ENCODE measurements at places on chromosomes 16 and 17.

GRCh38 chr17:28216528-28216927 is 102.5 kb upstream of the TMEM97 start:
- peak; percentile 16 for DNase-seq

DNA sequence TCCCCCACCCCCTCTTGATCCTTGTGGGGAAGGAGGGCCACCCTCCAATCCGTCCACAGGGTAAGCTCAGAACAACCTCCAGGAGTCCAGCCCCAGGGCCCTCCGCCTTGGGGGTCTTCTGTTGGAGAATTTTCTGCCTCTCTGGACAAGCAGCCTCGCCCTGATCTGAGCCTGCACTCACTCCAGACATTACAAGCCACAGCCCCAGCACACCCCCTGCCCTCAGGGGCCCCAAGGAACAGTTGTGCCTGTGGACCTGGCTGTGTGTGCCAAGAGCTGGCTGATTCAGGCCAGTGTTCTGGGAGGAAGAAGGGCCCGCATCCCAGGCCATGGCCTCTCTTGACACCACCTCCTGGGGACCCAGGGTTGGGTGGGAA is 477 bp upstream of the ARHGAP27 start:
- no peak for DNase-seq

DNA sequence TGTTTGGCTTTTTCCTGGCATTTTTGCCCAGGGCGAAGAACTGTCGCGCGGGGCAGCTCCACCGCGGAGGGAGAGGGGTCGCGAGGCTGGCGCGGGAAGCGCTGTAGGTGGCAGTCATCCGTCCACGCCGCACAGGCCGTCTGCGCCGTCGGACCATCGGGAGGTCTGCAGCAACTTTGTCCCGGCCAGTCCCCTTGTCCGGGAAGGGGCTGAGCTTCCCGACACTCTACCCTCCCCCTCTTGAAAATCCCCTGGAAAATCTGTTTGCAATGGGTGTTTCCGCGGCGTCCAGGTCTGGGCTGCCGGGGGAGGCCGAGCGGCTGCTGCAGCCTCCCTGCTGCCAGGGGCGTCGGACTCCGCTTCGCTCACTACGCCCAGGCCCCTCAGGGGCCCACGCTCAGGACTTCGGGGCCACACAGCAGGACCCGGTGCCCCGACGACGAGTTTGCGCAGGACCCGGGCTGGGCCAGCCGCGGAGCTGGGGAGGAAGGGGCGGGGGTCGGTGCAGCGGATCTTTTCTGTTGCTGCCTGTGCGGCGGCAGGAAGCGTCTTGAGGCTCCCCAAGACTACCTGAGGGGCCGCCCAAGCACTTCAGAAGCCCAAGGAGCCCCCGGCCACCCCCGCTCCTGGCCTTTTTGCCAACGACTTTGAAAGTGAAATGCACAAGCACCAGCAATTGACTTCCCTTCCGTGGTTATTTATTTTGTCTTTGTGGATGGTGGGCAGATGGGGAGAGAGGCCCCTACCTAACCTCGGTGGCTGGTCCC is 2.3 kb upstream of the CBX4 start:
- no peak for DNase-seq

DNA sequence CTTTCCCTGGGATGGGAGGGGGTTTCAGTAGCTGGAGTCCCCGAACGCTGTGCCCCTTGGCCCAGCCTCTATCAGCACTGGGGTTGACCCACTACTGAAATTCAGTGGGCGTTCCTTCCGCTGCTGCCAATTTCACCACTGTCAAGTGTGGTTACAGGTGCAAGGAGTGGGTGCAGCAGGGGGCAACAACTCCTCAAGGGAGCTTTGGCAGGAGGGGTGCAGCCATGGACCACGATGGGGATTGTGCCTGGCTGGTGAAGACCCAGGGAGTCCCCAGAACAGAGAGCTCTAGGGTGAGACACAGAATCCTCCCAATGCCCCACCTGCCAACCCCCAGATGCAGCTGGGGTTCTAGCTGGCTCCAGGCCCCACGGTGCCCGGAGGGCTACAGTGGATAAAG is 123.5 kb upstream of the SDK2 start:
- DNase-seq: no peak

DNA sequence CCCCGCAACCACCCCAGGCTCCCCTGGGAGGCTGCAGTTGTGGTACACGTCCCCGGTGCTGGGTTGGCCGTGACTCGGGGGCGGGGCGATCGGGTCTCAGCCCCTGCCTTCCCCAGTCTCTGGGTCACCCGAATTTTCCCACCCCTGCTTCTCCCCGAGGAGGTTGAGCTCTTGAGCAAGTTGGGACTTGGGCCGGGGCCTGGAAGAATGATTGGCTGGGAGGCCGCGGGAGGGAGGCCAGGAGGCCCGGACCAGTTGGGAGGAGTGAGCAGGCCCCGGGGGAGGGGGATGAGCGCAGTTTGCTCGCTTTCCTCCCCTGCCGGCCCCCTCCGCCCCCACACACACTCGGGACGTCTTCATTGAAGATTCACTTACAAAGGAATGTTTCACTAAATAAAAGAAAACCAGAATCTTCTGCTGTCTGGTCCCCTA is 4.5 kb upstream of the HEXIM1 start:
- peak; percentile 89 for DNase-seq

DNA sequence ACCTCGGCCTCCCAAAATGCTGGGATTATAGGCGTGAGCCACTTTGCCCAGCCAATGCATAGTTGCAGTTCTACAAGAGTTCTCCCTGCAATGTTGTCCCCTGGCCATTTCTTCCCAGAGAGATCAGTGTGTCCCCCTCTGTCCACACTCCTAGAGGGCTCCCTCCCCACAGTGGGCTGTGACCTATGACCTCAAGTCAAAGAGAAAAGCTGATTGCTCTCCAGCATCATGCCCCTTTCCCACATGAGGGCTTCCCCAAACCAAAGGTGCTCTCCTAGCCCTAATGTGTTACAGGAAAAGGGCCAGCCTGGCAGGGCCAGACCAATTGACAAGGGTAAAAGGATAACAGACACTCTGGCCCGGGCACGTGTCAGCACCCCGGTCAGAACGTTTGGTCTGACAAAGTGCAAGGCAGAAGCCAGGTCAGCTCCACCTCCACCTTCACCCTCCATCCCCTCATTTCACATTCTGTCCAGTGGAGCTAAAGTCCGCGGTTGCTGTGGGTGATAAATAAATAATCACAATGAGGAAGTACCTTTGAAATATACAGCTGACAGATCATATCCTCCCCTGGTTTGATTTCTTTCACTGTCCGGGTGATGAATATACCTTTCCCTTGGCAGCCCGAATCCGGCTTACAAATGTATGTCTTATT is 17.8 kb downstream of the TTLL6 start:
- DNase-seq: no peak

DNA sequence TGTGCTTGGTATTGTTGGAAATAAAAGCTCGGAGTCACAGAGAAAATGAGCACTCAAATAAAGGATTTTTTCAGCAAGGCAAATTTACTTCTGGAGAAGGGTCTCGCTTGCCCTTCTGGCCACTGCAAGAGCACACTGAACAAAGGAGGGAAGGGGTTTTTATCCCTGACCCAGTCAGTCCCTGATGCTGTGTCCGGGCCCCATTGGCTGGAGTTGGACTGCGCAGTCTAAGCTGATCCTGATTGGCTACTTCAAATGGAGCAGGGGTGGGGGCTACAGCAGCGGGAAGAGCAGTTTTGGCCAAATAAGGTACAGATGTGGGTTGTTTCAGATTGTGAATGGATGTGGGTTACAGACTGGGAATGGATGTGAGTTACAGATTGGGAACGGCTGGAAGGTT is 4.3 kb upstream of the NLRP1 start:
- no peak for DNase-seq

Measured in fibroblast of upper back skin (primary cell).